ENCODE measurements at places on chromosomes 7 and 10. TPM values are rescaled to one million over a fixed set of nuclear protein-coding genes. Genes with fewer than 3 reads are reported as not detected.

Gene TCF7L2
- total RNA-seq, result 15.7 TPM

DNA sequence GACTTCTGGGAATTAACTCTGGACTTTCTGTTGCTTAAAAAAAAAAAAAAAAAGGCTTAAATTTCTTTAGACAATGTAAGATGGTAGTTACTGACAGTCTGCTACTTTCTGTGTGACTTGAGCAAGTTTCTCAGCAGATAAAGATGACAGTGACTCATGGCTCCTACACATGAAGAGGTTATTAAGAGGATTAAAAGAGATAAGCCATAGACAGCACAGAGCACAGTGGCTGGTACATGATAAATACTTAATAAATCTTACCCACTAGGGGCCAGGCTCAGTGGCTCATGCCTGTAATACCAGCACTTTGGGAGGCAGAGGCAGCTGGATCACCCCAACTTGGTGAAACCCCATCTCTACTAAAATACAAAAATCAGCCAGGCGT is 174.8 kb downstream of the JAZF1 start:
- DNase-seq, result no peak

DNA sequence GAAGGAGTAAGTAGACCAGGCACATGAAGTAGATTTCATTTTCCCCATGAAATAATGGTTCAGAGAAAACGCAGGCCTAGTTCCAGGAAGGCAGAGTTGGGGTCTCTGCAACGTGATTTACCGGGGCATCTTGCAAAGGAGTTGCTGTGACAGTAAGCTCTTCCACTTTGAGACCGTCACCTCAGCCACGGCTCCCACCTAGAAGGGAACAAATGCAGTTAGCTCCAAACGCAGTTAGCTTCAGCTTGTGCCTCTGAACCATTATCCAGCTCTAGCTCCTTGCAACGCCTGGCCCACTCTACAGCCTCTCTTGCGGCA is 7.0 kb upstream of the MYO1G start:
- no peak for DNase-seq

- DNase-seq, result no peak
Observed at GRCh38 chr10:102650655-102651454, 6.6 kb downstream of the TRIM8 start.

Gene HKDC1
- total RNA-seq, result 0.35 TPM

Gene ELOVL3
- total RNA-seq, result not detected

Gene HYAL4
- total RNA-seq, result not detected

DNA sequence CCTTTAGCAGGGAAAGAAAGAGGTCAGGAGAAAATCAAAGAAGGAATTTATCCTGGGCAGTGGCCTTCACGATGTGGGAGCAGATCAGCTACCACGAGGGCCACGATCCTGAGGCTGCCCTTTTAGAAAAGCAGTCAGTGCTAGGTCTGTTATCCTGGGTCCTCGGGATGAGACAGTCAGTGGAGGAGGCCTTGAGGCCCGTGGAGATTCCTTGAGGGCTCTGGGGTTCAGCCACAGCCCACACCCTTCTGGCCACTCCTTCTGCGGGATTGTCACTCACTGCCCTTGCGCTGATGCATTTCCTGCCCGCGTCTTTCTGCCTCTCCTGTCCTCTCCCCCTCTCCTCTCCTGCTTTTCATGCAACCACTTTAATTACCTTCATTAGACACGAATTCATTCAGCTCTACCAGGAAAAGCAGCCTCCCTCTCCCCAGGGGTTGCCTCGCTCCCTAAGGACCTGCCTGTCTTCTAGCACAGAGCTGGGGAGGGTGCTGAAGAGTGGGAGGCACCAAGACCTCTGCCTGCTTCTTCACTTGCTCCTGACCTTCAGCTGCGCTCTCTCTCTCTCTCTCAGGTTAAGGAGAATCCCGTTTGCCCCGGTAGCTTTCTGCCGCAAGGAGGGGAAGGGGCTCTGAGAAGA is 42.6 kb upstream of the LRRC4 start:
- DNase-seq, result no peak

Gene TUBAL3
- 0.21 TPM for total RNA-seq

DNA sequence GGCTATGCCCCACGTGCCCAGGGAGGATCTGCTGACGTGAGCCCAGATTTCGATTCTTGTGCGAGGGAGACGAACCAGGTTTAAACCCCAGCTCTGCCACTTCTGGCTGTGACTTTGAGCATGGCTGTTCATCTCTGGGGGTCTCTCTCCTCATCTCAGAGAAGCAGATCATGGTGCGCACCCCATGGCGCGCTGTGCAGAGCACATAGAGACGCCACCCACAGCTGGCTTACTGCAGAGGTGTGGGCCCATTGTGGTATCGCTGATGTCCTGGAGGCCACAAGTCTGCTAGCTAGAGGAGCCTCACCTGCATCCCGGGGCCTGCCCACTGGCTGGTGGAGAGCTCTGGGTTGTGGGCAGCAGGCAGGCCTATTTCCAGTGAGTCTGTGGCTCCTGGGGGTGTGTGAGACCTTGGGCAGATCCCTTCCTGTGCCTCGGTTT is 140.5 kb downstream of the LHPP start:
- no peak for DNase-seq

Gene ZNF853
- 12.6 TPM for total RNA-seq

GRCh38 chr7:133273227-133273626 is 20.3 kb downstream of the EXOC4 start:
- no peak for DNase-seq

DNA sequence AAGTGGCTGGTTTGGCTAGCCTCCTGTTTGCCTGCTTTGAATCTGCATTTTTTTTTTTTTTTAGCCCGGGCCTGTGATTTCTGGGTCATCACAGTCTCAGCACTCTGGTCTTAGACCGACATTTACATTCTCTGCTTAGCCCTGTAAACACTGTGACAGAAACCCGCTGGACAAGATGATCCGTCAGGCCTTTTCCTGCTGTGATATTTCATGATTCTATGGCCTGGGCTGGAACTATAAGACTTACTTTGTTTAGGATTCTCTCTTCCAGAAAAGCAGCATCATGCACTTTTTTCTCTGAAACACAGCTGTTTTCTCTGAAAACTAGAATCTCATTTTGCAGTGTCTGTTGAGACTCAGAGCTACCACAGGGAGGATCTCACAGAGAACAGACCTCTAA is 705.5 kb downstream of the GRID1 start:
- no peak for DNase-seq

DNA sequence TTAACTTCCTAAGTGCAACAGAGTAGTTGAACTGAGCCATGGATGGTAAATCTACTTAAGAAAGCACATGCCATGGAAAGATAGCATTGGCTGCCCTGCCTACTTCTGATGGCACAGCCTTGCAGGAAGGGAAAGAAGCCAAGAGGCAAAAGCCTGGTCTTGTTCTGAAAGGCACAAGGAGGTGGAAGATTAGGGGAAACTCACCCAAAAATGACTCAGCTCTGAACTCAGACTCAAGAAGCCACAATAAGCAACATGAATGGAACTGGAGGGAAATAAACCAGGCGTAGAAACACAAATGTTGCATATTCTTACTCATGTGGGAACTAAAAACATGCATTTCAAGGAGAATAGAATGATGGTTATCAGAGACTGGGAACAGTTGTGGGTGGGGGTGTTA is 20.8 kb upstream of the ALOX5 start:
- no peak for DNase-seq

- DNase-seq, result no peak
Observed at GRCh38 chr7:70426249-70426880, 705.6 kb upstream of the GALNT17 start.

DNA sequence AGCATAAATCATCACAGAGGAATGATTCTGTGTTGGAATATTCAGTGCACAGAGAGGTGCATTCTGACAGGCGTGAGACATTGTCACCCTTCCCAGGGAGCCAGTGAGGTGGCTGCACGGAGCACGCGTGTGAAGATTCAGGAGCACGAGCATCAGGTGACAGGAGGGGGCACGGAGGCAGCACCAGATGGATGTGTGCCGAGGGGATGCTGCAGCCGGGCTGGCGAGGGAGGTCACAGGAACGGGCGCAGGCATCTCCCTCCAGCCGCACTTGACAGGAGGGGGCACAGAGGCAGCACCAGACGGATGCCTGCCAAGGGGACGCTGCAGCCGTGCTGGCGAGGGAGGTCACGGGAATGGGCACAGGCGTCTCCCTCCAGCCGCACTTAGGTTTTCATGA is 66.5 kb downstream of the DIP2C start:
- no peak for DNase-seq

DNA sequence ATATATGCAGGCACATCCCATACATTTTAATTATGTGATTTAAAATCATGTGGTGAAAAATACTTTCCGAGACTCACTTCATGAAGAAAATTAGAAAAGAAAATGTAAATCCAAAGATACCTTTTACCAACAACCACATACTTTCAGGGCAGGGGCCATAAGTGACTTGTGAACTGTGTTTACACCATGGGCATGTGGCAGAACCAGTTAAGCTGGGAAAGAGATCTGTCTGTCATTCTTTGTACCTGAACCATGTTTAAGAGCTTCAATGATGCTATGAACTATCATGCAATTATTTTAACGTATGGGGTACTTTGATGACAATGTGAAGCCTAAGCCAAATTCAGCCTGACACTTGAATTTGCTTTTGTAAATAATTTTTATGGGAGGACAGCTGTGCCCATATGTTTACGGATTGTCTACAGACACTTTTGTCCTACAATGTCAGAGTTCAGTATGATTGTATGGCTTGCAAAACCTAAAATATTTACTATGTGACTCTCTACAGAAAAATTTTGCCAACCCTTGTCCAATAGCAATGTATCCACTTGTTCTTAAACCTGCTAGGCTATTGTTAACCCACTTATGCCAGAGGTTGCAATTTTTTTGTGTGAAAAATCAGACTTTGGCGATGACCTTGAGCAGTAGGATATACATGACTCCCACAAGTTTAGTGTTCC is 654.6 kb downstream of the TNS3 start:
- DNase-seq, result no peak

DNA sequence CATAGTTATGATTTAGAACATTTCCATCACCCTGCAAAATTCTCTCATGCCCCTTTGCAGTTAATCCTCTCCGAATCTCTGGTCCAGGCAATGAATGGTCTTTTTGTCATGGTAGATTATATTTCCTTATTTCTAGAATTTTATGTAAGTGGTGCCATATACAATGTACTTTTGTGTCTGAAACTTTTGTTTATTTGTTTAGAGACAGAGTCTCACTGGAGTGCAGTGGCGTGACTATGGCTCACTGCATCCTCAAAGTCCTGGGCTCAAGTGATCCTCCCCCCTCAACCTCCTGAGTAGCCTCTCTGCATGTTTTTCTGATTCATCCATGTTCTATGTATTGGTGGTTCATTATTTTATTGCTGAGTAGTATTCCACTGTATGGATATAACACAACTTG is 23.2 kb upstream of the PDK4 start:
- no peak for DNase-seq

Gene VIPR2
- 6.3 TPM for total RNA-seq

GRCh38 chr7:5375925-5376324 is 47.7 kb downstream of the TNRC18 start:
- DNase-seq, result no peak

GRCh38 chr7:130719541-130719940 is 14.5 kb downstream of the KLF14 start:
- no peak for DNase-seq

Gene KLF14
- not detected for total RNA-seq

Gene MYL7
- 20,486 TPM for total RNA-seq

Gene ITIH2
- not detected for total RNA-seq

DNA sequence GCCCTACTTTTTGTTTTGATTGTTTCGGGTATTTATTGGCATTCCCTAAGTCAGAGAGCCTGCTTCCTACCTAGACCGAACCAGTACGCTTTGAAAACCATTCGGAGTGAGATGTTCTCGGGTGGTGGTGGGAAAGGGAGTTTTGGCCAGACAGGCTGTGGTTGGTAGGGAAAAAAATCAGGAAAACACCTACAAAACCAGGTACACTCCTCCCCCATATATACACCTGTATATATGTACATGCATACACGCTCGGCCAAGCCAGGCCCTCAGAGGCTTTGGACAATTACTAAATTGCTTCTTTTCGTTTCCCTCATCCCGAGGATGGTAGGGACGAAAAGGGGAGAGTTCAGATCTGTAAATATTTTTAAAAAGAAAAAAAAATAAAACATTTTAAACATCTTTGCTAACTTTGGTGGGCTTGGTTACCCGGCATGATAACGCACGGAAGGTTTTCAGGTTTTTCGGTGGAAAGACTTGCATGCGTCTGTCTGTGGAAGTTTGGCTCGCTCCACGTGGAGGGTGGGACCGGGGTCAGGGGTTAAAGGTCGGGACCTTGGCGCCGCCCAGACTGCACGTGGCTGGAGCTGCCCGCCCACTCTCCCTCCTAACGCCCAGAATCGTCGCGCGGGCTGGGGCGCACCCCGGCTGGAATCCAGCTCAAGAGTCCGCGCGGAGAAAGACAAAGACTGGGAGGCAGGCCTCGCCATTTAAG is 2.5 kb downstream of the HMX2 start:
- no peak for DNase-seq

DNA sequence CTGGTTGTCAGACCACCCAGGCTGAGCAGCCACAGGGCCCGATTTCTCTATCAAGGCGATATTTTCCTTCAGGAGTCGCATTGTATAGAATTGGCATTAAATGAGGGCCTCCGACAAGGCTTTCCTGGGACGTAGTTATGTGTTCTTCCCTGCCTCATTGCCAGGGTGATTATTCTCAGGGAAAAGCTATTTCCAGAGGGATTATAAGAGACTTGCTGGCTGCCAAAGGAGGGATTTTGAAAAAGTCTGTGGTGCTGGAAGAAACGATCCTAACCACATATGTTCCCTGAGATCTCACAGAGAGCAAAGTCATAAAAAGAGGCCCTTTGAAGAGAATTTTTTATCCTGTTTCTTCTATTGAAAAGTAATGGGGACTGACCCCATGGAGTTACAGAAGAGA is 27.7 kb upstream of the SDHAF3 start:
- no peak for DNase-seq

Gene LLCFC1
- total RNA-seq, result not detected

GRCh38 chr7:27185013-27185853 is at the start of gene HOXA11:
Gene HOXA11 (minus strand): TSS chr7:27185232. CDS start chr7:27185144, 88 bp downstream.
- no peak for DNase-seq

GRCh38 chr10:43093423-43094076 is 16.7 kb downstream of the RET start:
- DNase-seq, result no peak

Gene TMEM178B
- 24.4 TPM for total RNA-seq

- no peak for DNase-seq
Observed at GRCh38 chr10:34347131-34347530, 468.0 kb downstream of the PARD3 start.

Gene COBL
- 28.1 TPM for total RNA-seq

All from left cardiac atrium (tissue), 4 donors.